ENCODE measurements at places on chromosomes 13 and 19.

DNA sequence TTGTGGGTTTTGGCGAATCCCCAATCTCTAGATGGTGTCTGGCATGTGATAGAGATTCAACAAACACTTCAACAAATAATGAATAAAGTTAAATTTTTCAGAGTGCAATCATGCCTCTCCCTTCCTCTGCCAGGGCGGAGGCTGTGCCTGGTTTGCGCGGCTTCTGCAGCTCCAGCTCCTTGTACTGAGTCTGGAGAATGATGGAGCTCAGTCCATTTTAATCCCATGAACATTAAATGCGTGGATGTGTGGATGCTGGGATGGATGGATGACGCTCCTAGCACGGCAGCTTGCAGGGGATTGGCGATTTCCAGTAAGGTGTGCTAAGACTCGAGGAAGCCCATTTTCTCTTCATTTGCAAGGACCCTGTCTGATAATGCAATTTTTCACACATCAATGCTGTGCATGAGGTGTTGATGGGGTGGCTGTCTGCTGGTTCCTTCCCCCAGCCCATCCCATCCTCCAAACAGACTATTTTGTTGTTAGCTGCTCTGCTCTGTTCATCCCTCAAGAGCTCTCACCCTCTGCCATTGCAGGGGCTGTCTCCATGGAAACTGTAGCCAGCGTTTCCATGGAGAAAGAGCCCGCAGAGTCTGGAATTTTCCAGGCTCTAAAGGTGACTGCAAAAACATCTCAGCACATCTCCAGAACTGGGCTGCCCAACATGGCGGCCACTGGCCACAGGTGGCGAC is 92.6 kb upstream of the PEG3 start:
- no peak for DNase-seq

DNA sequence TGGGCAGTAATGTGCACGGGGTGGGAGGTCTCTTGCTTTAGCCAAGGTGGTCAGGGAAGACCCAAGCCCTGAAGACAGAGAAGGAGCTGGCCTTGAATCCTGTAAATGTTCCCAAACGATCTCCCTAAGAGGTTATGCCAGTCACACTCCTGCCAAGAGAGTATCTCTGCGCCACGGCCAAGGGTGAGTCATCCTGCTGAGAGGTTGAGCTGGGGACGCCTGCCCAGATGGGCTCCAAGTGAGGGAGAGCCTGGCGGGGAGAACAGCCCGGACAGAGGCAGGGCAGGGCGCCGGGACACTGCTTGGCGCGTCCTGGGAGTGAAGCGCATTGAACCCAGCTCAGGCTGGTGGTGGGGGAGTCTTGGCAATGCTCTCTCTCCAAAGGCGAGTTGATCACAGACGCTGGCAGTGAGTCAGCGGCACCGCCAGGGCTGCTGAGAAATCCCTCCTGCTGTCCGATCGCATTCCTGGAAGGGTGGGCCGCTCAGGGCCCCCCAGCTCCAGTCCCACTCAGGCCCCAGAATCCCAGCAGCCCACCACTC is 16.4 kb downstream of the SULT2B1 start:
- DNase-seq, result peak; percentile 93

- DNase-seq, result no peak
Measured at GRCh38 chr13:46032341-46032740, 20.2 kb downstream of the ZC3H13 start.

DNA sequence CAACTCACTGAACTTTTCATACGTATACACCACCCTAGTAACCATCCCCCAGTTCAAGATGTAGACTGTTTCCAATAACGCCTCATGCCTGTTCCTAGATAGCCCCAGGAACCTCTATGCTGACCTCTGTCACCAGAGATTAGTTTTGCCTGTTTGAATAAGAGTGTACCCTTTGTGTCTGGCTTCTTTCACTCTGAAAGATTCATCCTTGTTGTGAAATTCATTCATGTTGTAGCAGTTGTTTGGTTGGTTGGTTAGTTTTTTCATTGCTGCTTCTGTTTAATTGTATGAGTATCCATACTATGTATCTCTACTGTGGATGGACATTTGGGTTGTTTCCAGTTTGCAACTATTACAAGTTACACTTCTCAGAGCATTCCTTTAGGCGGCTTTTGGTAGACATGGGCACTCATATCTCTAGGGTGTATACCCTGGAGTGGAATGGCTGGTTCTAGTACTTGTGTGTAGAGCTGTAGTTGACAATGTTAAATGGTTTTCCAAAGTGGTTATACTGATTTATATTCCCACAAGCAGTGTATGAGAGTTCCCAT is 1.6 kb downstream of the RNASEH2B start:
- DNase-seq, result no peak

Measured in ACHN (cell line).